ENCODE measurements at places on chromosomes 6 and 20.

DNA sequence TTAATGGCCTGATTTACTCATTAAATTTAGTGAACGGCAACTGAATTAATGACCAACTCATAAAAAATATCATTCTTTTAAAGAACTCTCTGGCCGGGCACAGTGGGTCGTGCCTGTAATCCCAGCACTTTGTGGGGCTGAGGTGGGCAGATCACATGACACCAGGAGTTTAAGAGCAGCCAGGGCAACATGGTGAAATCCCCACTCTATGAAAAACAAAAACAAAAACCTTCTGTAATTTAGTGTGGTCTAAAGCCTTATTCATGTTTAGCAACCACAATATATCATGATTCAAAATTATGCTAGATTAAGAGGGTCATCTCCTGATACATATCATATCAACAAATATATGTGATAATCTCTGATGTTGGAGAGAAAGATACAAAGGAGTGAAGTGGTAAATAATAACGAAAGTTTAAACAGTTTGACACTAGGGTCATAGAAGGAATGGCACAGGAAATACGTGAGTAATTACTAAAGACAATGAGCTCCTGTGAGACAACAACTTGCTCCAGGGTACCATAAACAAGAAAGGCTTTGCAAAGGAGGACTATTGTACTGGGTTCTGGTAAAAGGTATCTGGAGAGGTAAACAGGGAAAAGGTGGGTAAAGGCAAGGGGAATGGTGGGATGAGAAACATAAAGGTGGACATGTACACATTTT is 5.7 kb downstream of the ELOVL4 start:
- DNase-seq: no peak

DNA sequence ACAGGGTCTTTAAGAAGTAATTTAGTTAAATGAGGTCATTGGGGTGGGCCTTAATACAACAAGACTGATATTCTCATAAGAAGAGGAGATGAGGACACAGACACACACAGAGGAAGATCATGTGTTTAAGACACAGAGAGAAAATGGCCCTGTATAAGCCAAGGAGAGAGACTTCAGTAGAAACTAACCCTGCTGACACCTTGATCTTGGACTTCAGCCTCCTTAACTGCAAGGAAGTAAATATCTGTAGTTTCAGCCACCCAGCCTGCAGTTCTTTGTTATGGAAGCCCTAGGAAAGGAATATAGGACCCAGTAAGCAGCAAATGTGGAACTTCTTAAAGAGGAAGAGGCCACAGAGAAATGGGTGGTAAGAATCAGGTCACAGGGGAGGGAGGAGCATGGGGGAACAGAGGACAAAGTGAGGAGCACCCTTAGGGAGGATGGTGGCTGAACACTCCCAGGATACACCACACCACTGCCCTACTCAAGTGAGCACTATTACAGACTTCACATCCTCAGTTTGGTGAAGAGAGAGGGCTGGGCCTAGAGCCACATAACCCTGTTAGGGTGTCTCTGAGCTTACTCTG is 762 bp downstream of the SIRPB1 start:
- DNase-seq: peak; percentile 81

DNA sequence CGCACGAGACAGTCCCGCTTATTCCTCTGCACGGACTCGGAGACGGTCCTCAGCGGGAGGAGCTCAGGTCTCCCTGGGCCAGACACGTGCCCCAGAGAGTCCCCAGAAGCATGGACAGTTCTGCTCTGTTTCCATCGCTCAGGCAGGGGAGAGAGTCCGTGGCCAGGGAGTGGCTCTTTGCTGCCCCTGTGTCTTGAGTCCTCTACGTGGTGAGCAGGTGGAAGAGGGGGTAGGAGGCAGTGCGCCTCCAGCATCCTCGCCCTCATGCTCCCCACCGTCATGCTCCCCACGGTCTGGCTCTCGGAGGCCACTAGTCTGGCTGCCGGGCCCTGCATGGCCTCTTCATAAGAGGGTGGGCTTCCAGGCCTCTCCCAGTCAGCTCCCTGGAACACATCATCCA is 8.9 kb downstream of the TAGAP start:
- DNase-seq: no peak

GRCh38 chr6:11730641-11731040 is 48.0 kb downstream of the ADTRP start:
- peak; percentile 56 for DNase-seq

- DNase-seq: no peak
Measured at GRCh38 chr6:99093456-99094190, 145.9 kb upstream of the FBXL4 start.

- no peak for DNase-seq
Measured at GRCh38 chr6:166202321-166202733, 34.7 kb upstream of the TBXT start.

DNA sequence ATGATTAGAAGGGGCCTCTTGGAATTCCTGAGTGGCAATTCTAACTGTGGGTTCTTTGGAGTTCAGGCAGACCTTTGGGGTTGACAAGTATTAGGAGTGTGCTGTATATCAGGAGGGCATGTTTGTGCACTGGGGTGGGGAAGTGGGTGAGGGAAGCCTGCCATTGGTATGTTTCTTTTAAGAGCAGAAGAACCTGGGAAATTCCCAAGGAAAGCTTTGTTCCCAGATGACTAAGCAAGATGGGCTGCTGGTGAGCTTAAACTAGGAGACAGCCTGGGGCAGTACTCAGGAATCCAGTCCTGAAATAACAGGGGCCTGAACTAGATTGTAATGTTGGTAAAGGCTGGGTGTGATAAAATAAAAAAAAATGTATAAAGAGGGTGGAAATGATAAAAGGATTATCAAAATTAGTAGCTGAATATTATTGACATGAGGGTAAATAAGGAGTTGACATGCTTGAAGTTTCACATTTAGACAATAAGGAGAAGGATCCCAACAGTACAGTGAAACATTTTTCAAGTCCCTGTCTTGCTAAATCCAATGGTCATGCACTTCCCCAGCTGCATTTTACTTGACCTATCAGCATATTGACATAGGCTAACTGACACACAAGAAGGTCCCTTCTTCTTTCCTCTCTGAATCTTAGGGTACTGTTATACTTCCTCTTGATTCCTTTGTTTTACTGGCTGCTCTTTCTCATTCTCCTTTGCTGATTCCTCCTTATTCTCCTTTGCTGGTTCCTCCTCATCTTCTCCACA is 18.4 kb upstream of the IFNGR1 start:
- no peak for DNase-seq

DNA sequence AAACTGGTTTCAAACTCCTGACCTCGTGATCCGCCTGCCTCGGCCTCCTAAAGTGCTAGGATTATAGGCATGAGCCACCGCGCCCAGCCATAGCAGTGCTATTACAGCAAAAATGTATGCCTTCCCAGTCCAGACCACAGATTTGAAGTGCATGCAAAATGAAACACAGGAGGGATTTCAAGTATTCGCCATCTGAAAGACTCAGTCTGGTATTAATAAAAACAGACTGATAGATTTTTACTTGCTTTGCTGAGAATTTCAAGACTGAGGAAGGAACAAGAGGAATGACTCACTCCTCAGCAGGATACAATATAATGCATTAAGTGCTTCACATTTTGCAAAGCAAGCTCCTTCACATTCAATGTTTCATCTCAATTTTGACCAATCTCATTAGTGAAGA is 134.9 kb downstream of the TMEM200A start:
- no peak for DNase-seq

GRCh38 chr6:169798764-169799473 is 47.5 kb downstream of the ERMARD start:
- no peak for DNase-seq

DNA sequence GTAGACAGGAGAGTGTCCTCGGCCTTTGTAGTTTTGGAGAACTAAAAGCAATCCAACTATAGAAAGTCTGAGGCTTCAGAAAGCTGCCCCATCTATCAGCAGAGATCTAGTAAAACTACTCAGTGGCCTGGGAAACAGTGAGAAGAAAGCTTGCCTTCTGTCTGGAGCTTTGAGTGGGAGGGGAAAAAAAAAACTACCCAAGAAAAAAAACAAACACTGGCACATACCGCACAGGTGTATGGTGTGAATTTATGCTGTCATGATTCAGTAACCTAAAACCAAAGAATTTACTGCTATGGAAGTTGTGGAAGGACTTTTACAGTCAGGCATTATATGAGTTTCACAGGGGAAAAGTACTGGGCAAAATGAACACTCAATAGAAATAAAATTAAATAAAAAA is 280.5 kb downstream of the ADGRB3 start:
- no peak for DNase-seq

DNA sequence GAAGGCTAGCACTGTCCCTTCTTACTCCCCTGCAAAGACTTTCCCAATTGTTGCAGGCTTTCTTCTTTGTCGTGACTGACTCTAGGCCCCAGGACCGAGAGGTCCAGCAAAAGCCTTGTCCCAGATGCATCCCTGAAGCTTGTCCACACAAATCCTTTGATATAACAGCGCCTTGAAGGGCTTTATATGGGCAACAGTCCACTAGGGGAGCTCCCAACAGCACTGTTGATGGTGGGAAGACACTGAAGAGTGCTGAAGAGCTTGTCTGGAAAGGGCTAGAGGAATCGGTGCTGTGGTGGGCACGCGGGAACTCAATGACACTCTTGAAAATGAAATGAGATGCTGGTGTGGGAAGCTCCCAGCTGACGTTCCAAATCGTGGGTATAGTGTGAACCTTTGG is 316.1 kb upstream of the CDH4 start:
- no peak for DNase-seq

DNA sequence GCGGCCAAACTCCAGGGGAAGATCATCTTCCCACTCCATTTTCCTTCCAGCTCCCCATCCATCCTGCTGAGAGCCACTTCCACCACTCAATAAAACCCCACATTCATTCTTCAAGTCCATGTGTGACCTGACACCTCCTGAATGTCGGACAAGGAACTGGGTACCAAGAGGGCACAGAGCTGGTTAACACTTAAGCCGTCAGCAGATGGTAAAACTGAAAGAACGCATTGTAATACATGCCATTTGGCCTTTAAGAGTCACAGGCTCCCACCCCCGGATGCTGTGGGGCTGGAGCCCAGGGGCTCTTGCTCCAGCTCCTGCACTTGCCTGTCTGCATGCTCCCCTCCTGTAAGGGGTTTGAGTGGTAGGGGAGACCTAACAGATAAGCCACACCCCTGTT is 753.9 kb downstream of the COL12A1 start:
- no peak for DNase-seq

DNA sequence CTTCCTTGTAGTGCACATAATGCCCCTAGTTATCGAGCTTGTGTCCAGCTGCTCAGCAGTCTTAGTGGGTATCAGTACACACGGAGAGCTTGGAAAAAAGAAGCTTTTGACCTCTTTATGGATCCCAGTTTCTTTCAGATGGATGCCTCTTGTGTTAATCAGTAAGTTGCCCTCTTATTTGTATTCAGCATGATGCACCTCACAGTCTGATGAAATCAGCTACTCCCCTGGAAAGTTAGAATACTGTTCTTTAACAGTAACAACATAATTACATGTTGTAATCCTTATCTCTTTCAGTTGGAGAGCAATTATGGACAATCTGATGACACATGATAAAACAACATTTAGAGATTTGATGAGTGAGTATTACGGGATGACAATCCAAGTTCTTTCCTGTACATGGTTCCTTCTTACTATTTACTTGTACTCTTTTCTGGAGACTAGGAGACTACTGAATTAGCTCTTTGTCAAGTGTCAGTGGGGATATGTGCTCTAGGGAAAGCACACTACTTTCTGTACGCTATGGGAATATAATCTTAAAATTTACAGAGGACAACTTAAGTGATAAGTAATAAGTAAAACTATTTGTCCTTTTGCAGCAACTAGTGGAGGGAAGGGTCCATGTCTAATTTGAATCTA is 39.1 kb downstream of the PGM3 start:
- no peak for DNase-seq

- DNase-seq: no peak
Measured at GRCh38 chr6:1726341-1726768, 116.6 kb downstream of the FOXC1 start.

DNA sequence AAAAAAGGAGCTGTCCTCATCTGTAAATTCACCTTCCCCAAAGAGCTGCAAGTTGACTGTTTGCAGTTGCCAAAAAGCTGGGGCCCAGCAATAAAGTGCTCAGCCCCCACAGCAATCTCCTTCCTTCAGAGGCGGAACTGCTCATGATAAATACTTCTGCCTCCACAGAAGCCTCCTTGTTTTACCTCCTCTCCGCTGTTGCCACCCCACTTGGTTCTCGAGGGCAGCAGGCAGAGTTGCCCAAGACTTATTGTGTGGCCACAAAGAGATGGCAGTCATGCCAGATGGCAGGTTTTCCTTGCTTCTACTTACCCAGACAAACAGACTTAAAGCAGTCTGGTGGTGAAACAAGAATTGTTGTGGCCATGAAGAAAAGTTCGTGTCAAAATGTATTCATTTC is 66.3 kb downstream of the SLX4IP start:
- DNase-seq: peak; percentile 91

DNA sequence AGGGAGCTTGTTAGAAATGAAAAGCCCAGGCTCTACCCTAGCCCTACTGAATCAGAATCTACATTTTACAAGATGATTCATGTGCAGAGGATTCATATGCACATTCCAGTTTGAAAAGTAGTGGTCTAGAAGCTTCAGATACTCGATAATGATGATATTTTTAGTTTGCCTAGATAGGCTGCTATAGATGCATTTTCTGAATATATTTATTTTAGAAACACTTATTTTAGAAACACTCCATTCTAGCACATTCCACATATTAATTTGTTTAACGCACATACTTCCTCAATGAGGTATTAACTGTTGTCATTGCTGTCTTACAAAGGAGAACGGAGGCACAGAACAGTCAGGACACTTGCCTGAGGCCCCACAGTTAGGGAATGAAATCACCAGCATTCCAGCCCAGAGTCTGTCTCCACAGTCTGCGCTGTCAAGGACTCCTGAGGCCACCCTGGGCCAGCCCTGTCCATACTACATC is 64.4 kb downstream of the SNAP25 start:
- DNase-seq: no peak

- DNase-seq: no peak
Measured at GRCh38 chr6:44049163-44049988, 77.9 kb downstream of the MRPL14 start.

GRCh38 chr6:127436578-127437110 is 22.5 kb downstream of the KIAA0408 start:
- no peak for DNase-seq

GRCh38 chr6:20197251-20197650 is 15.0 kb downstream of the MBOAT1 start:
- no peak for DNase-seq

DNA sequence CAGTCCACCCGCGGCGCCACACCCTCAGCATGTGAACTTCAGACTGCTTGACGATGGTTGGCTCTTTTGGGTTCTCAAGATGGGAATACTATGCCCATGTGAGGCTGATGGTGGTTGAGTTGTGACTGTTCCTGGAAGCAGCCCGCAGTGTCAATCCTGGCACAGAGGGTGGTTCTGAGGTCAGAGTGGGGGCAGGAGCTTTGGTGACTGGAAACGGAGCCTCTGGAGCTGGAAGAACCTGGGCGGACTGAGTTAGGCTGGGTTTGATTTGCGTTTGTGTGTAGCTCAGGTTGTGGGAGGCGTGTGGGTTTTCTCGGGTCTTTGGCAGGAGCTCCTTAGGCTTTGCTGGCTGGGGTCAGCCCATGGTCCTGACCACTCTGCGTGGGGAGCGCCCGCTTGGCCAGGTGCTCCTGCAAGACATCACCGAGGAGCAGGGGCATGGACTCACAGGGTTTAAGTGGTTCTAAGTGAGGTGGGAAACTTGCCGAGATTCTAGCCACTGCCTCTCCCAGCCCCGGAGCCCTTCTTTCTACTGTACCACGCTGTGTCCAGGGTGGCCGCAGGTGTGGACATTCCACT is 37.3 kb upstream of the SLC22A1 start:
- no peak for DNase-seq

- no peak for DNase-seq
Measured at GRCh38 chr6:166925141-166925996, 31.0 kb downstream of the RNASET2 start.
